ENCODE measurements at places on chromosomes 16 and 17.

DNA sequence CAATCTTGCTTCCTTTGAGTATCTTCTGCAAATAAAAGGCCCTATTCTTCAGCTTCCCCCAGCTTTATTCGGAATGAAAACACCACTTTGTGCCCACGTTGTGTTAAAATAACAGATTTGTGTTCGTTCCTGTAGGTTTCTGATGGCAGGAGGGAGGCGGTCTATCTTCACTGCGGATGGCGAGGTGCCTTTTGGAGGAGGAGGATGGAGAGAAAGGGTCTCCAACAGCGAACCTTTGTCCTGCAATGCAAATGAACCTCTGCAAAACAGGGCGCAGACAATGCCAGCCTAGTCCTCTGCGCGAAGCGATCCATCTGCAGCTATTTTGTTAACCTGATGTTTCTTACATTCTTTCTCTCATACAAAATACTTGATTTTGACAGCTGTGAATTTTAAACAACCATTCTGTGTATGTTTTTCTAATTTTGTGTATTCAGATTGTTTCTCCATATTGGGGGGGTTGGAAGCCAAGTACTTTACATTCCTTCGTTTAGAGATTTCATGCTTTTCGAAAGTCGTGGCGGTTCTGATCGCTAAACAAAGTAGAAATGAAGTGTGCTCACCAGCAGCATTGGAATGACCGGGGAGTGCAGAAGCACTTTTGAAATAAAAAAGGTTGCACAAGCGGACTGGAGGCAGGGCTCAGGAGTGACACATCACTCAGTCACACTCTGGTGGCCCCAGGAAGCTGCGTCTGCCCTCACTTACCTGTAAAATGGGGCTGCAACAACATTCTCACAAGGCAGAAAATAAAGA, 279.0 kb upstream of the IRX5 start:
- DNase-seq: no peak

GRCh38 chr17:72351884-72352346, 231.1 kb downstream of the SOX9 start:
- DNase-seq: no peak

GRCh38 chr16:66264311-66265047, 102.0 kb upstream of the CDH5 start:
- no peak for DNase-seq

DNA sequence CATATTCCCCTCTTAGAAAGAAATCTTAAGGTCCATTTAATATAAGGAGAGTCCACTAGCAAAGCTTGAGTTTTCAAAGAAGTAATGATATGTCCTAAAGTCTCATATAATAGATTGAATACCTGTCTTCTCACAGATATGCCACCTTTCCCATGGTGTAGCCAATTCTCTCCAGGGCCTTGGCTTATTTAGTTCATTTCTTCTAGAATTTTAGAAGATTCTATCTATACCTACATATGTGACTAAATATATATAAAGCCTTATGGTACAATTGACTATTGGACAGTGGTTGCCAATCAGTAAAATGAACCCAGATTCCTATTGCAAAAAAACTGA, 370.7 kb upstream of the MAF start:
- no peak for DNase-seq

DNA sequence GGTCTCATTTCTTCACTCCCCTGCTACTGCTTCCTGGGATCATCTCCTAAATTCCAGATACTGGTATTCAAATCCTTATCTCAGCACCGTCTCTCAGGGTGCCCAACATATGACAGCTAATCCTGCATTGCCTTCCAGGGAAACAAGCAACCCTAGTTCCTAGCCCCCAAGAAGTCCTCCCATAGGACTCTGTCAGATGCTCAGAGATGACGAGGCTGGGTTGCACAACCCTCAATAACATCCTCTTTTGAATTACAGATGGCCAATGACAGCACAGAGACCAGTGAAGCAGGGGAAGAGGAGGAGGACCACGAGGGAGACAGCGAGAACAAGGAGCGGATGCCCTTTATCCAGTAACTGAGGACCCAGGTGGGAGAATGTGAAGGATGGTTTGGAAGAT, 45.0 kb upstream of the CLEC3A start:
- no peak for DNase-seq

DNA sequence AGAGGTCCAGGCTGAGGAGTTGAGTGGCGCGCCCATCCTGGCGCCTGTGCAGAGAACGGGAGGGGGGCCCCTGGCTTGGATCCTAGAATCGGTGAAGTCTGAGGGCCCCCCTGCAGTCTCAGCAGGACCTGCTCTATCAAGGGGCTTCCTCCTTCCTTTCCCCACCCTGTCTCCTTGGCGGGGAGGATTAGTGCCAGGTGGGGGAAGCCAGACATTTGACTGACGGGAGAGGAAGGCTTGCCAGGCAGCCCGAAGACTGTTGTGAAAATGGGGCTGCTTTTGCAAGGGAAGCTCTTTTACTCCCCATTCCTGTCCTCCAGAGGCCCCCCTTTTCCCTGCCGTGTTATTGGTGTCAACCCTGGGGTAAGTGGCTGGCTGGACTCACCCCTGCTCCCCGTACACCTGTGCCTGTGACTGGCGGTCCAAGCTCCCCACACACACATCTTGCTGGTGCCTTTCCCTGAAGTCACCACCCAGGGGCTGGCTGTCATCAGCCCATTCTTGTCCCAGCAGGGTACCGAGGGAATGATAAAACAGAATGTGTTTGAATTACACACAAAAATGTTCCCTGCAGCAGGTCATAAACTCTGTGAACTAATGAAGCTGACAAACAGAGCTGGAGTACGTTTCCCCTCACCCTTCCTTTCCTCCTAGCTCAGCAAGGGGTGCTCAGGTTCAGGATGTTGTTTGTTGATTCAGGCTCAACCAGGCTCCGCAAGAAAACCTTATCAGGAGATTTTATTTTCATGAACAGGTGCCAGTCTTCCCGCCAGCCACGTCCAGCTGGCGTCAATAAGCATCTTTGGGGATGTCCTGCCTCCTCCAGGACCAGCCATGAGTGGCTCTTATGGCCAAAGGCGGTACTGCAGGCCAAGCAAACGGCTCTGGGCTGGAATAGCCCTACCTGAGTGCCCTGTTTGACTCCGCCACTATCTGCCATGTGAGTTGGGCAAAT, 4.4 kb upstream of the ARMC7 start:
- DNase-seq: no peak

GRCh38 chr16:72092832-72093447, 480 bp downstream of the TXNL4B start:
- peak; percentile 65 for DNase-seq

Data from fibroblast of skin of right quadriceps (primary cell).